ENCODE measurements at places on chromosomes 1 and 21.

- DNase-seq, result no peak
These were observed 4.6 kb downstream of the DR1 start for GRCh38 chr1:93350322-93350721.

DNA sequence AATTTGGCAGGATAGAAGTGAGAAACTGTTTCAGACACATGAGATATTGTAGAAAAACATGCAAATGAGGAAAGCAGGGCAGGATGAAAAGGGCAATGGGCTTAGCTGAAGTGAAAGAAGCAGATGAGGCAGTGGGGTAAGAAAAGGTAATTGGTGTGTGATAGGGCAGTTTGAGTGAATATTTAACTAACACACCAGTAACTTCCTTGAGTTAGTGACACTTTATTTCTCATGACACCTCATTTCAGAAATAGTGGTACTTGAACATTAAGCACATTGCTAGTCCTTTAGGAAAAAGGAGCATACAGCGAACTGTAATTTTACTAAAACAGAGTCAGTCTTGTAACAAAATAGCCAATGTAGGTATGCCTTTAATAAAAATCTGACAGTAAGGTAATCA lies 415.0 kb downstream of the DPYD start:
- no peak for DNase-seq

GRCh38 chr1:223641523-223642039 lies 23.9 kb downstream of the CAPN8 start:
- no peak for DNase-seq

GRCh38 chr1:2104621-2105427 lies 54.6 kb downstream of the PRKCZ start:
- no peak for DNase-seq

GRCh38 chr1:241647658-241648057 lies 4.4 kb upstream of the WDR64 start:
- DNase-seq, result no peak

- no peak for DNase-seq
These were observed 59.5 kb upstream of the PARP1 start for GRCh38 chr1:226467443-226467842.

DNA sequence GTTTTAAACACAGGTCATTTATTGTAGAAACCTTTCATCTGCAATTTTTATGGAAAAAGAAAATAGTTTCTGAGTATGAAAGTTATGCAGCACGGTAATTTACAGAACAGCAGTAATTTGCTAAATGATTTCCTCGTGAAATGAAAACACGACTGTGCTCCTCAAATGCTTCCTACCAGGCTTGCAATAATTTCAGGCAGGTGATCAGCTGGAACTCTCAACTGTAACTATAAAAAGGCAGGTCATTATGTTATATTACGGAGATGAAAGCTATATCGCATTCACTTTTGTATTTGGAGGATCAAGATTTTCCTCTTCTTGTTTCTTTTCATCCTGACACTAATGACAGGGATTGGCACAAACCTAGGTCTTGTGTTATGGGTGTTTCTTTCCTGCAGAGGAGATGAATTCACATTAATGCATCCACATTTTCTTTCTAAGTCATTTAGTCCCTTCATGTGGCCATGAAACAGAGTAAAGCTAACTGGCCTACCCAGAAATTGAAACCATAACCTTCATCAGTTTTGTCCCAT lies 57.4 kb downstream of the SAMSN1 start:
- DNase-seq, result no peak

GRCh38 chr1:56433056-56433577 lies 146.2 kb downstream of the PLPP3 start:
- DNase-seq, result no peak

DNA sequence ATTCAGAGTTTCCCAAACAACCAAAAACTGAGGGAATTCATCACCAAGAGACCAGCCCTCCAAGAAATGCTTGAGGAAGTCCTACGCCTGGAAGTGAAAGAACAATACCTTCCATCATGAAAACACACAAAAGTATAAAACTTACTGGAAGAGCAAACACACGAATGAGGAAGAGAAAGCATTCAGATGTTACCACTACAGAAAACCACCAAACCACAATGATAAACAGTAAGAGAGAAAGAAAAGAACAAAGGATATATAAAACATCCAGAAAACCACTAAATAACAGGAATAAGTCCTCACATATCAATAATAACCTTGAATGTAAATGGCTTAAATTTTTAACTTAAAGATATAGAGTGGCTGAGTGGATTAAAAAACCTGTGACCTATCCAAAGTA lies 58.5 kb upstream of the BCL10 start:
- DNase-seq, result no peak

DNA sequence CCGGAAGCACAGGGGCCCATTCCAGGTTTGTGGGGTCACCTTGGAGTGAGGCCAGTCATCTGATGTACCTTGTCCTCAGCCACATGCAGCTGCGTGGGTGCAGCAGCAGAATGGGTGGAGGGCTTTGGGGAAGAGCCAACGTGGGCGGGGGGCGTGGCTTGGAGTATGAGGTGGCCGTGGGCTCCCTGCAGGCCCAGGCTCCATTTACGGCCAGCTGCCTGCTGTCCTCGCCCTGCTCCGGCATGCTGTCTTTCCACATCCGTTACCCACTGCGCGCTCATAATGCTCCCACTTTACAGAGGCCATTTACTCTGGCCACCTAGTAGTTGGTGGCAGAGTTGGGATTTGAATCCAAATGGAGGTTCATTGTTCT lies 27.8 kb upstream of the TINAGL1 start:
- no peak for DNase-seq

- DNase-seq, result no peak
These were observed 5.3 kb downstream of the TTC24 start for GRCh38 chr1:156584813-156585212.

DNA sequence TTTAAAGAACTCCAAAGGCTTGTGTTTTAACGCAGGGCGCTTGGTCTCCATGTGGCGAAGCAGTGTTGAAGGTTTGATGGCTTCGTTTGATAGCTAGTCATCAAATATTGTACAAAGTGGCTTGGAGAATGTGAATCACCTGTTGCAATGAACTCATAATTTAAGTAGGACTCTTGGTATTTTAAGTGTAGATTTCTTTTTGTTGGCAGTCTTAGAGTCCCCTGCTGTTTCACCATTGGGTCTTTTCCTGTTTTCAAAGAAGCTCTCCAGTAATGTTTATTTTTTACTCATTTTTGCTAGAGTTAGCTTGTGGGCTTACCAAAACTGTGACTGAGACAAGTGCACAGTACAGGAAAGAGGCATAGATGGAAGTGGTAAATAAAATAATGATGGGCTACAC lies 26.2 kb downstream of the RASAL2 start:
- DNase-seq, result no peak

GRCh38 chr1:161227196-161227871 lies 1.5 kb downstream of the TOMM40L start:
- DNase-seq, result peak; percentile 84

DNA sequence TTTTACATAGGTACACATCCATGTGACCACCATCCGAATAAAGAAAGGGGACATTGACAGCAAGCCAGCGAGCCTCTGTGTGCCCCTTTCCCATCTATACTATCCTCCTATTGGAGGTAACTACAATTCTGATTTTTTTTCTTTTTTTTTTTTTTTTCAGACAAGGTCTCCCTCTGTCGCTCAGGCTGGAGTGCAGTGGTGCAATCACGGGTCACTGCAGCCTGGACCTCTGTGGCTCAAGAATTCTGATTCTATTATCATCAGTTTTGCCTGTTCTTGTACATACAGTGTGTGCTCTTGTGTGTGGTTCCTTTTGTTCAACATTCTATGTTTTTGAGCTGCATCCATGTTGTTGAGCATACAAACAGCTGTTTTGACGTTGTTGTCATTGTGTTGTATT lies 56.0 kb upstream of the SRSF10 start:
- no peak for DNase-seq

DNA sequence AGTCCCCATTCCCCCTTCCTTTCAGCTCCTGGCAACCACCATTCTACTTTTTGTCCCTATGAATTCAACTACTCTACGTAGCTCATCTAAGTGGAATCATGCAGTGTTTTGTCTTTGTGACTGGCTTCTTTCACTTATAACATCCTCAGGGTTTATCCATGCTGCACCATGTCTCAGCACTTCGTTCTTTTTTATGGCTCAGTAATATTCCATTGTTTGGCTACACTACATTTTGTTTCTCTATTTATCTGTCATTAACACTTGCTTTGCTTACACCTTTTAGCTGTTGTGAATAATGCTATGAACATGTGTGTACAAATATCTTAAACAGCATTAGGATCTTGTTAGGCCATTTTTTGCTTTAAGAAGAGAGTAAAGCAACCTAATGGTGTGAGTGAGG lies 1.5 kb upstream of the MRPS14 start:
- DNase-seq, result no peak

GRCh38 chr21:36076878-36077655 lies 7.2 kb downstream of the CBR1 start:
- no peak for DNase-seq

GRCh38 chr21:46000182-46000730 lies 18.7 kb downstream of the COL6A1 start:
- no peak for DNase-seq

DNA sequence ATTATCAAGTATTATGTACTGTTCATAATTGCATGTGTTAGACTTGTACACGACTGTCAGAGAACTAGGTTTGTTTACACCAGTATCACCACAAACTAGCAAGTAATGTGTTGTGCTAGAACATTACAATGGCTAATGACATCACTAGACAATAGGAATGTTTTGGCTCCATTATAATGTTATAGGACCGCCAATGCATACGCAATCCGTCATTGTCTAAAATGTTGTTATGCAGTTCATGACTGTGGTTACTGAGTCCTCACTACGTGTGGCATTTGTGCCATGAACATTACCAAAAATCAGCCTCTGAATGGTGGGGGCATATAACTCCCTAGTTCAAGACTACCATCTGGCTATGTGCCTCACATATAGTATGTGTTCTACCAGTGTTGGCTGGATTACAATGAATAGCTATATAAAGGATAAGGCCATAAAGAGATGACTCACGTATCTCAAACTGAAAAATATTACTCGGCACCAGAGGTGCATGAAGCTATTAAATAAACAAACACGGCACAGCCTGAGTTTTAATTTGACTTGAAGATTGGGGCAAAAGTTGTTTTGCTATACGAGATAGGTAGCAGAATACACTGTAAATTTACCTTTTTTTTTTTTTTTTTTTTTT lies 89.1 kb upstream of the COL24A1 start:
- DNase-seq, result no peak

DNA sequence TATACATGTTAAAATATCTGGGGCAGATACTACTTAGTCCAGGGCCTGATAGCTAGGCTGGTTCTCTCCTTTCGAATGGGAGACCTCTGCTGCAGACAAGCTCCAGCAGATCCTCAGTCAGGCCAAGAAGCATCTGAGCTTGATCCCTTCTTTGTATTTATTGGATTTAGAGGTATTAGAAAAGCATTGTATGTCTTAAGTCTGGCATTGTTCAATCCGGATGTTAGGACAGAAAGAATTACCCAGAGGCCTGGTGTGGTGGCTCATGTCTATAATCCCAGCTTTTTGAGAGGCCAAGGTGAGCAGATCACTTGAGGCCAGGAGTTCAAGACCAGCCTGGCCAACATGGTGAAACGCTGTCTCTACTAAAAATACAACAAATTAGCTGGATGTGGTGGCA lies 21.2 kb upstream of the EYA3 start:
- no peak for DNase-seq

- no peak for DNase-seq
These were observed 32.3 kb upstream of the FBXO28 start for GRCh38 chr1:224081604-224082003.

- DNase-seq, result no peak
These were observed 2.7 kb downstream of the FCER1G start for GRCh38 chr1:161217831-161218230.

- DNase-seq, result no peak
These were observed 35.0 kb downstream of the DNAJC6 start for GRCh38 chr1:65344171-65344814.

- no peak for DNase-seq
These were observed 21.7 kb downstream of the LRRC8B start for GRCh38 chr1:89546082-89546889.

DNA sequence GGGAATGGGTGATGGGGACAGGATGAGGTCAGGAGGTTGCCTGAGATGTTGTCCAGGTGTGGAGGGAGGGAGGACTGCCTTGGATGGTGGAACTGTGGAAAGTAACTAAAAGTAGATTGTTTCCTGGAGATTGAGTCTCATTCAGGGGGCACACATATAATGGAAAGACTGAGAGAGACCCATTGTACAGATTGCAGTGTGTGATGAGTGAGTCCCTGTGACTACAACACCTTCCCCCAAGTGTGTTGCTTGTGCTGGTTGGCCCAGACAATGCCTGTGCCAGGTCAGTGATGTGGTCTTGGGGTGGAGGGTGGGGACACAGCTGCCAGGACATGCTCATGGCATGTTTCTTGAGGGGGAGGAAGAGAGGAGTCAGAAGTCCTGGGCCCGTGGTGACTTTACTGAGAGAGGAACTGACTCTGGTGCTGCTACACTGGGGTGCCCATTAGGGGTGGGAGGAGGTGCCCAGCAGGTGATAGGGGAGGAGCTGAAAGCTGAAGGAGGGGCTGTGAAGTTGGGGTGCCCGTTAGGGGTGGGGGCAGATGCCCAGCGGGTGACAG lies 5.2 kb downstream of the SNAP47 start:
- DNase-seq, result no peak

- no peak for DNase-seq
These were observed 26.3 kb downstream of the RGS2 start for GRCh38 chr1:192835116-192835515.

GRCh38 chr1:181192316-181192715 lies 103.8 kb downstream of the IER5 start:
- no peak for DNase-seq

GRCh38 chr21:29308456-29308783 lies 9.7 kb downstream of the BACH1 start:
- DNase-seq, result no peak

DNA sequence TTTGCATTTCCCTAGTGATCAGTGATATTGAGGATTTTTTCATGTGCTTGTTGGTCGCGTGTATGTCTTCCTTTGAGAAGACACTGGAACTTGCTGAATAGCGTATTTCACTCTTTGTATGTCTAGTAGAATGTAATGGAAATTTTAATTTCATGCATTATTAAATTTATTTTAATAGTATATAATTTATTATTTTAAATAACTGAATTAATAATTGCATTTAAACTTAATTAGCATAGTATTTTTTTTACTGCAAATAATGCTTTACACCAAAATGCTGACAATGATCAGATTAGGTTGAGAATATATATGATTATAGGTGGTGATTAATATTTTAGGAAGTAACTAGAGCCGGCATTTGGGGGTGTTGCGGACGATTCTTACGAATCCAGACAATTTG lies 10.5 kb upstream of the MTARC1 start:
- DNase-seq, result no peak

- DNase-seq, result peak; percentile 22
These were observed 252.5 kb downstream of the SDCCAG8 start for GRCh38 chr1:243508303-243508713.

GRCh38 chr1:62601457-62601856 lies 4.1 kb downstream of the ANGPTL3 start:
- no peak for DNase-seq

- no peak for DNase-seq
These were observed 748 bp downstream of the PPP1R15B start for GRCh38 chr1:204410688-204411450.

- DNase-seq, result no peak
These were observed 402.0 kb downstream of the MATN1 start for GRCh38 chr1:30321246-30321910.

Data from activated CD8-positive, alpha-beta memory T cell treated with anti-CD3 and anti-CD28 coated beads for 1 hour (primary cell).